ENCODE measurements at places on chromosomes 3 and 15.

GRCh38 chr3:85691196-85691595, 732.4 kb downstream of the CADM2 start:
- DNase-seq: no peak

- DNase-seq: no peak
Observed at GRCh38 chr3:144275005-144275404, 303.4 kb downstream of the DIPK2A start.

- DNase-seq: no peak
Observed at GRCh38 chr3:31813197-31813596, 167.9 kb downstream of the OSBPL10 start.

- no peak for DNase-seq
Observed at GRCh38 chr15:38470816-38471215, 16.9 kb downstream of the FAM98B start.

DNA sequence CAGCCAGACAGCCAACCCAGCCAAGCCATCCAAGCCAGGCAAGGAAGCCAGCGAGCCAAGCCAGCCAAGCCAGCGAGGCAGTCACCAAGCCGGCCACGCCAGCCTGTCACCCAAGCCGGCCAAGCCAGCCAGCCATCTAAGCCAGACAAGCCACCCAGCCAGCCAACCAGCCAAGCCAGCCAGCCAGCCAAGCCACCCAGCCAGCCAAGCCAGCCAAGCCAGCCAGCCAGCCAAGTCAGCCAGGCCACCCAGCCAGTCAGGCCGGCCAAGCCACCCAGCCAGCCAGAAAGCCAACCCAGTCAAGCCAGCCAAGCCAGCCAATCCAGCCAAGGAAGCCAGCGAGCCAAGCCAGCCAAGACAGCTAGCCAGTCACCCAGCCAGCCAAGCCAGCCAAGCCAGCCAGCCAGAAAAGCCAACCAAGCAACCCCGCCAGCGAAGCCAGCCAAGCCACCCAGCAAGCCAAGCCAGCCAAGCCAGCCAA, 201.2 kb downstream of the GOLGA6L6 start:
- DNase-seq: peak; percentile 39

- DNase-seq: no peak
Observed at GRCh38 chr3:12396471-12396870, 87.8 kb upstream of the TSEN2 start.

GRCh38 chr15:98870788-98871187, 136.8 kb downstream of the PGPEP1L start:
- no peak for DNase-seq

GRCh38 chr3:195249858-195250464, 21.0 kb downstream of the XXYLT1 start:
- DNase-seq: no peak

DNA sequence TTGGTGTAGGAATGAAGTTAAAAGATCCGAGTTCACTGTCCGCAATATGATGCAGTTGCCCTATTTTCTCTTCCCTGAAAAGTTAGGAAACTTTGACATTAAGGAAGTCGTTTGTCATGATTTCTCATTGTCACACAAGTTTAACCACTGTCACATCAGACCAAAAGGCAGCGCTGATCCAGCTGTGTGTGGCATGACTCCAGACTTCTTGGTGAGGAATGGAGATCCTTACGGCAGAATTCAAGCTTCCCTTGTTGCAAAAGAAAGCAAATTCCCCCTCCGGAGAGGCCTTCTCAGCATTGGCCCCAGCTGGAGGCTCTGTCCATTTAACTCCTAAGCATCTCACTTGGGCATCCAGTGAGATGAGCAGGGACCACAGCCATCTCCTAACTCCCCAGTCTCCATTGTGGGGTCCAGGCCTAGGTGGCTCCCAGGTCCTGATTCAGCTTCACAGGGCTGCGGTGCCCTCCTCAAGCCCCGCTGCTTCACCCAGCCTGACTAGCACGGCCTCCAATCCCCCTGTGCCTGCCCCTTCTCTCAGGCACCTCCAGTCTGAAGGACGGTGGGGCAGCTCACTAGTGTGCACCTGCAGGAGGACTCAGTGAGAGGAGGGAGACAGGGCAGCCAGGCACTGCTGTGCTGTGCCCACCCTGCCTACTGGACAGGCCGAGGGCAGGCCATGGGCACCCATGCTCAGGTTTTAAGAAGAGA, 159.5 kb downstream of the CHSY1 start:
- DNase-seq: no peak

GRCh38 chr3:194672876-194673275, 885 bp upstream of the LSG1 start:
- DNase-seq: no peak

Measured in activated naive CD4-positive, alpha-beta T cell treated with Interleukin-2 at 50 U/mL for 16 hours (primary cell).